Right cardiac atrium (tissue), 5 donors: ENCODE measurements at places on chromosomes 2 and 18.

- DNase-seq: no peak
Observed at GRCh38 chr18:79556829-79557585, 122.6 kb upstream of the CTDP1 start.

GRCh38 chr2:79700651-79701050, 187.8 kb downstream of the CTNNA2 start:
- DNase-seq: no peak

DNA sequence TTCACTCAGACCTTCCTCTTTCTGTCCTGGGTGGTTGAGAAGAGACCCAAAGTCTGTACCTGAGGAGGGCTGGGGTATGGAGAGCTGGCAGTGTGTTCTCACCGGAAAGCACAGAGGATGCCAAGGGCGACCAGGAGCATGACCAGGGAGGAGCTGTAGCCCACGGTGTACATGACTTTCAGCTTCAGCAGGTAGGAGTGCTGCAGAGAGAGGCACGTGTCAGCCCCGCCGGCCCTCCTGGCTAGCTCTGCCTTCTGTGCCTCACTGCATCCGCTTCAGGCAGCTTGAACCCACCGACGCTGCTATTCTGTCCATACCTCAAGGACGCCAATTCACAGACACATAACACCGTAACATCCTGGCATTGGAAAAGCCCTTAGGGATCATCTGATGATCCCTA, 34.0 kb downstream of the TMEM37 start:
- no peak for DNase-seq

GRCh38 chr2:129459200-129459876, 520.1 kb upstream of the RAB6C start:
- no peak for DNase-seq

GRCh38 chr2:225100269-225100668, 58.0 kb upstream of the DOCK10 start:
- DNase-seq: no peak

DNA sequence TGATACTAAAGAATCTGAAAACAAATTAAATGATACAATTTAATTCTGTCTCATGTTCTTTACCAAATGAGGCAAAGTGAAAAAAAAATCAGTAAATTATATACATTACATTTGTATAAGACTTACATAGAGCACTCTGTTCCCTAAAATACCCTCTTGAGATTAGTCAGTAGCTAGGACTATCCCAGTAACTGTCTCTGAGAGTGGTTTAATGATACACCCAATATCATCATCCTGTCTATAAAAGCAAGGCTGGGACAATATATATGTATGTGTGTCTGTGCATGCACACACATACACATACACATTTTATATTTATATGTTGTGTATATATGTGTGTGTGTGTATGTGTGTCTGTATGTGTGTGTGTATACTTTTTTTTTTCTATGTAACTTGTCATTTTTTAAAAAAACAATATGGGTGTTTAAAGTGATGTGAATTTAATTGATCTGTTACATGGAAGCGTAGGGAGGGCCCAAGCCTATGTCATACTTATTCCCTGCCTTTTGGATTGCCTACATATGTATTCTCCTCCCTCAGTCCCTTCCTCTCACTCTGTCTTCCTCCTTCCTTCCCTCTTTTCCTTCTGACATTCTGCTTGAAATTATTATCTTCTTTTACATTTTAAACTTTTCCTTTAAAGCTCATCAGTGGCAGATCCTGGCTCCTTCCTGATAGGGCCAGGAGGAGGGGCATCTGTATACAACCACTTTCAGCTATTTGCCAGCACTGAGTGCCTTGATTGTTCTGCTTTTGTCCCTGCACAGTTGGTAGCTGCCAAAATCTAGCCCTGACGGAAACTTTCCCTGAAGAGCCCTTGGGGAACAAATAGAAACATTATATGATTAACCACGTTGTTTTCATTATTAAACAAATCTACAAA, 6.8 kb downstream of the ASXL3 start:
- peak; percentile 11 for DNase-seq

DNA sequence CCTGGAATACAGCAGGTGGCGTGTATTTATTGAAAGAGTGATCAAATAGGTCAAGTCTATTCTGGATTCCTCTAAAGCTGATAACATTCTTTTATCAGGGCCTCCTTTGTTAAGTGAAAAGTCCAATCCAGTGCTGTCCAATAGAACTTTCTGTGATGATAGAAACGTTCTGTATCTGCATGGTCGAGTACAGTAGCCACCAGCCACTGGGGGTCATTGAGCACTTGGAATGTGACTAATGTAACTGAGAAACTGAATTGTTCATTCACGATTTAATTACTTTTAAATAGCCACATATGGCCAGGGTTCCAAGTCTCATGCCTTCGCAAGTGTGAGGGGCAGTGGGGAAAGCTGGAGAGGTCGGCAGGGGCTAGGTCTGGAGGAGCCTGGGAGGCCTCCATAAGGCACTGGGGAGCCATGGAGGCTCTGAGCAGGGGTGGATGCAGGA, 20.5 kb downstream of the SH2D6 start:
- DNase-seq: no peak

GRCh38 chr2:37622450-37623100, 48.9 kb downstream of the CDC42EP3 start:
- no peak for DNase-seq

DNA sequence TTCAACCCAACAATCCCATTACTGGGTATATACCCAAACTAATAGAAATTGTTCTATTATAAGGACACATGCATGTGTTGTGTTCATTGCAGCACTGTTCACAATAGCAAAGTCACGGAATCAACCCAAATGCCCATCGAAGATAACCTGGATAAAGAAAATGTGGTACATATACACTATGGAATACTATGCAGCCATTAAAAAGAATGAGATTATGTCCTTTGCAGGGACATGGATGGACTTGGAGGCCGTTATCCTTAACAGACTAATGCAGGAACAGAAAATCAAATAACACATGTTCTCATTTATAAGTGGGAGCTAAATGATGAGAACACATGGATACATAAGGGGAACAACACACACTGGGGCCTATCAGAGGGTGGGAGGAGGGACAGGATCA, 65.8 kb downstream of the CCDC138 start:
- DNase-seq: no peak

GRCh38 chr2:10493634-10494281, 45.6 kb upstream of the ODC1 start:
- no peak for DNase-seq

DNA sequence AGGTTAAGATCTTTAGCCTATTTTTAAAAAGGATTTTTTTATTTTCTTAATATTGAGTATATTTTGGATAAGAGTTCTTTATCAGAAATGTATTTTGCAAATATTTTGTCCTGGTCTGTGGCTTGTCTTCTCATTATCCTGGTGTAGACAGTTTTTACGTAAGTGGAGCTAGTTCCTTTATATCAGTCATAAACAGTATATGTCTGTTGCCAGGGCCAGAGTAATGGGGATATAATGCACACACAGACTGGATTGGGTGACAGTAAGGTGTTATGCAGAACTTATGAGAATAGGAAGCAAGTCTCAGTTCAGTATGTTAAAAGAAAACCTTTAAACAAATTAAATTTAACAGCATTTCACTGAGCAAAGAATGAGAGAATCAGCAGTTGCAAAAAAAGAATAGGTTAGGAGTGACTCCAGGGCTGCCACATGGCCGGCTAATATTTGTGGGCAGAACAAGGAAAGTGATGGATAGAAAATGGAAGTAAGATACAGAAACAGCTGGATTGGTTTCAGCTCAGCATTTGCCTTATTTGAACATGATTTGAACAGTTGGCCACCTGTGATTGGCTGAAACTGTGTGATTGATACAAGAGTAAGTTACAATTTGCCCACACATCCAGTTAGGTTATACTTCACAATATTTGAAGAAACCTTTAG, 61.1 kb upstream of the ZNG1B start:
- DNase-seq: no peak

- no peak for DNase-seq
Observed at GRCh38 chr2:69227716-69228115, 159.3 kb downstream of the GFPT1 start.

DNA sequence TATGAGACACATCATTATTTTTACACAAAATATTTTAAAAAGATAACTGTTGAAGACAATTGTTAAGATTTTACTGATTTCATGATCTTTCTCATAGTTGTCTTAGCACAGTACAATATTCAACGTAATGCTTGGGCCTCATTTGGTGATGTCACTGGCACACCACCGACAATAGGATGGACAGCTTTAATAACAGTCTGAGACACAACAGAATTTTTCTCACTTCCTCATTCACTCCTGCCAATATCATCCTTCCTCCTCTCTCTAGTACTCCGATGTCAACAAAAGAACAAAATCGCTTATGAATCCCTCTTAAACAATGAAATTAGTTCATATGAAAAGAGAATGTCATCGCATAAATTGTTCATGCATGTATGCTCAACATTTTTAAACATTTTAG, 461.9 kb upstream of the CDH7 start:
- DNase-seq: no peak

GRCh38 chr2:128868686-128869551, 550.3 kb upstream of the HS6ST1 start:
- no peak for DNase-seq

- no peak for DNase-seq
Observed at GRCh38 chr2:218635719-218636118, 23.7 kb downstream of the ZNF142 start.

- DNase-seq: no peak
Observed at GRCh38 chr2:218429911-218430692, 11.2 kb downstream of the VIL1 start.

DNA sequence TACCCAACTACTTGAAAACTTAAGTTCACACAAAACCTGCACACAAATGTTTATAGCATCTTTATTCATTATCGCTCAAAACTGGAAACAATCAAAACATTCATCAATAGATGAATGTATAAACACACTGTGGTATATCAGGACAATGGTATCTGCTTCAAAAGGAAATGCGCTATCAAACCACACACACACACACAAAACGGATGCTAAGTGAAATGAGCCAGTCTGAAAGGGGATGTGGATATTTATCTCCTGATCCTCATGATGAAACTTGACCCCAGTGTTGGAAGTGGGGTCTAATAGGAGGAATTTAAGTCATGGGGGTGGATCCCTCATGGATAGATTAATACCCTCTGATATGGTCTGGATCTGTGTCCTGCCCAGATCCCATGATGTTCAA, 22.0 kb downstream of the PDCL3 start:
- DNase-seq: no peak

- no peak for DNase-seq
Observed at GRCh38 chr2:189698020-189698887, 23.8 kb downstream of the ANKAR start.

- no peak for DNase-seq
Observed at GRCh38 chr18:48470484-48471180, 61.4 kb upstream of the ZBTB7C start.

GRCh38 chr18:76102156-76102555, 392.9 kb downstream of the ZNF516 start:
- DNase-seq: no peak

DNA sequence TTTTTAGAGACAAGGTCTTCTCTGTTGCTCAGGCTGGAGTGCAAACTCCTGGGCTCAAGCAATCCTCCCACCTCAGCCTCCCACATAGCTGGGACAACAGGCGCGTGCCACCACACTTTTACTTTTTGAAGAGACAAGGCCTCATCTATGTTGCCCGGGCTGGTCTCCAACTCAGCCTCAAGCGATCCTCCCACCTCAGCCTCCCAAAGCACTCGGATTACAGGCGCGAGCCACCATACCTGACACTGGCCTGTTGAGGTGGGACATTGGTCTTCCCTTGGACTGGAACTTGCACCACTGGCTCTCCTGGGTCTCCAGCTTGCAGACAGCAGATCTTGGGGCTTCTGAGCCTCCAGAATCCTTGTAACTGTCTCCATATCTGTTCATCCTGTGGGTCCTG, 75.6 kb downstream of the NDUFA10 start:
- DNase-seq: no peak

GRCh38 chr18:23341383-23341782, 111.7 kb upstream of the RIOK3 start:
- DNase-seq: no peak

GRCh38 chr2:99710721-99711120, 220.9 kb upstream of the REV1 start:
- no peak for DNase-seq

DNA sequence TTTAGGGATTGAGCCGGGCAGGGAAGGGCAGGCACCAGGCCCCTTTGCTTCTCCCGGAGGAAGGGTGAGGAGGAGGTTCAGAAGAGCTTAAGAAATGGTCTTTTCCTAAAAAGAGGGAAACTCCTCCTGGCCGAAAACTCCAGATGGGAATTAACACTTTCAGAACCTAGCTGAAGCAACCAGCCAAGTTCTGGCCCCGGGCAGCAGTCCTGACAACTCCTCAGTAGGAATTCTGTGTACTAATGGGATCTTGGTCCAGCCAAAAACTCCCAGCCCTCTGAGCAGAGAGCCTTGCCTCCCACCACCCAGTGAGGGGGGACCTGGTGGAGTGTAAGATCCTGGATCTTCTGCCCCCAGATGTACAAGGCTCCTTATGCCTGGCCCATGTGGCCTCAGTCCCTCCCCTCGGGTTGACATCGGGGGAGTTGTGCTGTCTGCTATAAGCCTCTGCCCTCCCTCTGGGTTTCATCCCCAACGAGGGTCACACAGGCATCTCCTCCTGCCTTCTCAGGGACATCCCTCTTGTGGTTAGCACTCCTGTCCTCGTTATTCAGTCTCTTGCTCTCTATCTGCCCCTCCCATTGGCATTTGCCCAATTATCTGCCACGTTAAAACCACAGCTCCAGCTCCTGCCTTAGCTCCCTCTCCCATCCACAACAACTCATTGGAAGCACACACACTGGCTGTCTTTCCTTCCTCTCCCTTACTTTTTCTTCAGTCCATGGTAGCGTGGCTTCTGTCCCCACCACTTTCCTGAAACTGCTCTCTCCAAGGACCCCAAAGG, 184.6 kb downstream of the CYP26B1 start:
- DNase-seq: no peak

GRCh38 chr2:46117379-46117778, 179.8 kb upstream of the EPAS1 start:
- DNase-seq: no peak

GRCh38 chr2:608711-609110, 68.5 kb downstream of the TMEM18 start:
- DNase-seq: peak; percentile 34

GRCh38 chr2:136016836-136017235, 31.4 kb upstream of the DARS1 start:
- DNase-seq: no peak

GRCh38 chr18:50751490-50751889, 68.3 kb downstream of the MRO start:
- DNase-seq: no peak

DNA sequence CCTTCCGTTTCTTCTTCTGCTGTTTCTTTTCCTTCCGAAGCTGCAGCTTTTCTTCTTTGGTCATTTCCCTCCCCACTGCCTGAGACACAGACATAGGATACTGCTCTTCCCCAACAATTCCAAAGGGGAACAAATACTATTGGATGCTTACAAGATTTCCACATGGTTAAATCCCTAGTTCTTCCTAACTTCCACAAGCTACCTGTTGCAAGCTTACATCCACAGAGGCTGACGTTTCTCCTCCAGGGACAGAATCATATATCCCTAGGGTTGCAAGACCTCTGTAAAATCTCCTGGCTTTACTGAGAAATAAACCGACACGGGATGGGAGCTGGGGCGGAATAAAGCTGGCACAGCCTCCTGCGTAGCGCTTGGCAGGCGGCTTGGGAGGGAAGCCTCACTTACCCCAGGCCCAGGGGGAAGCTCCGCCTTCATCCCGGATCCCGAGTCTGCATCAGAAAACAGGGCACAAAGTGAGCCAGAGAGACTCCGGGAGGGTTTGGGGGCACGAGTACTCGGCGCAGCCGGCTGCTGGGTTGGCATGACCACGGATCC, 590 bp downstream of the EIF2B4 start:
- DNase-seq: no peak

- DNase-seq: no peak
Observed at GRCh38 chr18:48674758-48675351, 136.0 kb downstream of the CTIF start.
